ENCODE measurements at places on chromosomes 7 and 10.

GRCh38 chr10:22894714-22895113 lies 33.1 kb upstream of the ARMC3 start:
- DNase-seq = peak; percentile 48

DNA sequence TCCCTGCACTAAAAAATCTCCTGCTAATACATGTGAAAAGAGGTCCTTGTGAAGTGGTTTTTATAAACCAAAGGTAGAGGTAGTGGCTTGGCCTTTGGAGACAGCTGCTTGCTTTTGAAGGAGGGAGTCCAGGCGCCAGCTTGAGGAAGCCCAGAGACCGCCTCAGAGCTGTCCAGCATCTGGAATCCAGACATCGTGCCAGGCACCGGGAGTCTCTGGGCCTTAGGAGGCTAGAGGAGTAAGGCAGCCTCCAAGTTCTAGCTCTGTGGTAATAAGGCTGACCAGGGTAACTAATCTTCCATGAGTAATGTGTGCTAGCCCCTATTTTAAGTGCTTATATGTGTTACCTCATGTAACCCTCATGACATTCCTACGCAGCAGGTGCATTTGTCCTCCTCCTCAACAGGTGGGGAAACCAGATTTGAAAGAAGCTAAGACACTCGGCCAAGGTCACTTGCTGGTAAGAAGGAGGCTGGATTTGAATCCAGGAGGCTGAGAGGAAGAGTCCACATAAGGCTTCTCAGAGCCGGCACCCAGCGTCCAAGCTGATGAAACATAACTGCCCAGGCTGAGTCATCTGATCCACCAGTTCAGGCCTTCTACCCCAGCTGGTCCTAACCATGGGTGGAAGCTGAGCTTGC lies 26.1 kb downstream of the PRLHR start:
- DNase-seq = peak; percentile 47

DNA sequence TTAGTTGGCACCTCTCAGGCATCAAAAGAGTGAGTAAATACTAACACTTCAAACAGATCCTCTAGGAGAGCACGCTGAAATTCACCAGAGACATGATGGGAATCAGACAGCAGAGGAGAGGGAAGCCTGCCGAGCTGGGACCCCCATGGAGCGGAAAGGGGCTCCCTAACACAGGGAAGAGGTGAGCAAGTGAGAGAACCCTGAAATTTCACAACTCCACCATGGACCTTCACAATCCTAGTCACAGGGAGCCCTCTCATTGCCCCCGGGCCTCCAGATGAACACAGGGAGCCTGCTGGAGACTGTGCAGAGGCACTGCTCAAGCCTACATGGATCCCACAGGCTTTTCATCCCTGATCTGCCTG lies 59.2 kb upstream of the ANTXRL start:
- no peak for DNase-seq

DNA sequence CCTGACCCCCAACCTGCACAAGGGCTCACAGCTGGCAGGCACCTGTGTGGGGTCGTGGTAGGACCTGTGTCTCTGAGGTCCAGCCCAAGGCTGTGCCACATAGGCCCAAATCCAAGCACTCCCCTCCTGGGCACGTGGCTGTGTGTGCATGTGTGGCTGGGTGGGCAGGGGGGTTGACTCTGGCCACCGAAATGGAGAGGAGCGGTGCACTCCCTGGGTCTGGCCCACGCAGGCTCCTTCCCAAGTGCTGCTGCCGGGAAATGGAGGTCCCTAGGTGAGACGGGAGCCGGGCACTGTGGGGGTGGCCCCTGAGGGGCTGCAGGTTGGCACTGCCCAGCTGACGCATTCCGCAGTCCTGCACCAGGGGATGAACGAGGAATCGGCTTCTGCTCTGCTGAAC lies 528.1 kb downstream of the DNAJB6 start:
- no peak for DNase-seq

DNA sequence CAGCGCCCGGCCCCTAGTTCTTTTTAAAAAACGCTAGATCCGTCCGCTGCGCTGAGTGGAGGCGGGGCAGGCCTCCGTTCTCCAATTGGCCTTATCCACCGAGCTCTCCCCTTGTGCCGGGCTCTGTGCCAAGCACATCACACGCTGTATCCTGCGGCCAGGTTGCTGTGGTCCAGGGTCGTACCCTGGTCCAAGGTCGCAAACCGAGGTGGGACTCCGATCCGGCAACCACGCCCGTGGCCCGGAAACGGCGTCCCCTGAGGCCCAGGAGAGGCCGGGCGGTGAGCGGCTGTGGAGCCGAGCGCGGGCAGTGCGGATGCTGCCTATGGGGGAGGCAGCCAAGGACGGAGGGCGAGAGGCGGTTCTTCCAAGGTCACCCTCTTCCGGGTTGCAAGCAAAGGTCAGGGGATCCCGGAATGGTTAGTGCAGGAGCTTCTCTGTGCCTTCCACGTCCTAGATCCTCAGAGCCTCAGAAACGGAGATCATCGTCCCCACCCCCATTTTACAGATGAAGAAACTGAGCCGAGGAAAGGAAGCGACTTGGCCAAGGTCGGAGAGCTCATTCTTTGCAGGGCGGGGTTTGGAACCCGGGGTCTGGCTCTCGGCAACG lies 72.4 kb upstream of the LRRC4 start:
- no peak for DNase-seq

DNA sequence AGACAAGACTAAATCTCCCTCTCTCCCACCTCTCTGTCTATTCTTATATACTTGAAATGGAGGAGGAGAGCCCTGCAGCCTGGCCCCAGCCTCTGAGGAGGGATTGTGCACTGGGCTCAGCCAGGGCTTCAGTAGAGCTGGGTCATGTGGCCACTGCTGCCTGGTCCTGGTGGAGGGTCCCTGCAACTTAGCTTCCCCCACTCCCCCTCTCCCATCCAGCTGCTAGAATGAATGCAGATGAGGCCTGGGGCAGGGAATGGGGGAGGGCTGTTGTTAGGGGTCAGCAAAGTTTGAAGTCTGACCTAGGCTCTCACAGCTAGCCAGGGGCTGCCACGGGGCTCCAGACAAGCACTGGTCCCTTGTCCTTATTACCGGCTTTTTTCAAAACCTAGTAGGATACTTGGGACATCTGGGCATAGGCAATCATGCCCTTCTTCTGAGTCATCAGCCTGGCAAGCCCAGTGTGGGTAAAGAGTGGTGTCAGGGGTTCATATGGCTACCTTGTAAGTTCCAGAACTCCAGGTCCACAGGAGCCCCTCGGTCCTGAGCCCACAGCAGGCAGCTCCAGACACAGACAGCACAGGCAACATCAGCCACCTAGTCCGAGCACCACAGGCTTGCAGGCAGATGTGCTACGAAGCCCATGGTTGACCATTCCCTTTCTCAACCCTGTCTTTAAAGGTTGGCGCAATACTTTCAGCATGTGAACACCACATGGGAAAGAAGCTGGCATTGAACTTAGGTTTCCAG lies 12.8 kb upstream of the CXCL12 start:
- DNase-seq = peak; percentile 28

DNA sequence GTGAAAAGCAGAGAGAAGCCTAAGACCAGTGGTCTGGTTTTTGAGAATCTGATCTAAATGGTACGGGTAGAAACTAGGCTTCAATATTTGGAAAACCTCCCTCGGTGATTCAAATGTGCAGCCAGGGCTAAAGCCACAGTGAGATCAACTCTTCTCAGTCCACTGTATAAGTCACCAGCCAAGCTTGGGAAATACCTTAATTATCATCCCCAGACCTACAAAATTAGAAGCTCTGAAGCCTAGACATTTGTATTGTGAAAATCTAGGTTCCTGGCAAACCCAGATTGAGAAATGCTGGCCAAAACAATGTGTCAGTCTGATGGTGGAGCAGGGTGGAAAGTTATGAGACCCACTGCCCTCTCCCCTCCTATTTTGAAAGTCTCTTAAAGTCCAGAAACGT lies 131.7 kb downstream of the DGKI start:
- DNase-seq = no peak

DNA sequence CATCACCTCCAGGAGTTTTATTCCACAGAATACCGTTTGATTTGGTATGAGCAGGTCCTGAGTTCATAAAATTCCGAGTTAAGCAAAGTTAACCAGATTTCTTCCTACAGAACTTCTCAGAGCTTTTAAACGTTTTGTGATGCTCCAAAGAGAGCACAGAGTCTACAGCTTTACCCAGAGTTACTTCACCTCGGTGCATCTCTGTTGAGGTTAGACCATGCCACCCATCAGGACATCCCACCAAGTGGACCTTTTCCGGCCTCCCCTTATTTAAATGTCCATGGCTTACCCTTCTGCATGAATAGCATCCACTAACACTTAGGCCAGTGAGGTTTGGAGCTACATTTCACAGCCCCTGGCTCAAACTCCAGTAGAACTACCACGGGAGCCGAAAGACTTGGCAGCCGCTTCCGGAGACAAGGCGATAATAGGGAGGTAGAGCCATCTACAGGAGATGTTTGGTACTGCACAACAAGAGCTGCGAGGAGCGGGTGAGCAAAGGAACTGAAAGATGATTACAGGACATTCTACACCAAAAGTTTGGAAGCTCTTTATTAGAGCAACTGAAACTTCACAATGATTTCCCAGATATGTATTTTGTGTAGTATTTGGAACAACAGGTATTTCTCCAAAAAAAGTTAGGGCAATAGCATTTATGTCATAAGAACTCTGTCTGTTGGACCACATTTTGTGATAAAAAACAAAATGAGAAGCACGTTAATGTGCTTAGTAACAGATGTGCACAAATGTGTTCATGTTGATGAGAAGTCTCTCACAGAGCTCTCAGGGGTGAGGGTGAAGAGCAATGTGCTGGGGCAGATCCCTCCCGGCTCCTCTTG lies 174.7 kb downstream of the HERPUD2 start:
- peak; percentile 69 for DNase-seq

DNA sequence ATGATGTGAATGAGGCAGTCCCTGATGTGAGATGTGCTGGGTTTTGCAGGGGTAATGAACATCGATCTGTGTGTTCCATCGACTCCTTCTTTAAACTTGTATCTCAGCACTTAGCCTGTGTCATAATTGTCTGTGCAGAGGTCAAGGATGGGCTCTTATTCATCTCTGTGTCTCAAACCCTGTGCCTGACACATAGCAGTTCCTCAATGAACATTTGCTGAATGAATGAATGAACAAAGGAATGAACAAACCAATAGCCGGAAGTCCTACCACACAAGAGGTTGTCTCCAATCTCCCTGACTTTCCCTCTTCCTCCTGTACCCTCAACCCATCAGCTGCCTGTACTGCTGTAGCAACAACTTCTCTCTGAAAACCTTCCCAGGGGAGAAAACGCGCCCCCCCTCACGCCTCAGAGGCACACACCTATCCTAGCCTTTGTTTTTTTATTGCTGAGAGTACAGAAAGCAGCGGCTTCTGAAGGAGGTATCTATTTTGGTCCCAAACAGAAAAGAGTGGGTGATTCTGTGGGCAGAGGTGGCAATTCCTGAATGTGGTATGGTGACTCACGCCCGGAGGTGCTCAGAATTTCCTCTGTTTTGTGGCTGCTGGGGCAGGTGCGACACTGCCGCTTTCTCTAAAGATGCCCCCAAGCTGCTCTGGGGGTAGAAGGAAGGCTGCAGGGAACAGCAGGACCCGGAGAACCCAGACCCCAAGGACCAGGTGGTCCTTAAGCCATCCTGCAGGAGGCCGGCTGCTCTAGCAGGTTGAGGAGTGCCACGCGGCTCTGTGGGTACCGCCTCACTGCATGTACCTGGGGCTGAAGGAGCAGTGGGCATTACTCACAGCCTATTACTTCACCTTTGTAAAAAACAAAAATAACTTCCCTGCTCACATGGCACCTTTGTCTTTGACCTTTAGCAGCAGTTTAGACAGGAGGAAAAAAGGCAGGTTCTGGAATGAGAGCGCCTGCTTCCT lies 9.6 kb downstream of the IL2RA start:
- DNase-seq = no peak

DNA sequence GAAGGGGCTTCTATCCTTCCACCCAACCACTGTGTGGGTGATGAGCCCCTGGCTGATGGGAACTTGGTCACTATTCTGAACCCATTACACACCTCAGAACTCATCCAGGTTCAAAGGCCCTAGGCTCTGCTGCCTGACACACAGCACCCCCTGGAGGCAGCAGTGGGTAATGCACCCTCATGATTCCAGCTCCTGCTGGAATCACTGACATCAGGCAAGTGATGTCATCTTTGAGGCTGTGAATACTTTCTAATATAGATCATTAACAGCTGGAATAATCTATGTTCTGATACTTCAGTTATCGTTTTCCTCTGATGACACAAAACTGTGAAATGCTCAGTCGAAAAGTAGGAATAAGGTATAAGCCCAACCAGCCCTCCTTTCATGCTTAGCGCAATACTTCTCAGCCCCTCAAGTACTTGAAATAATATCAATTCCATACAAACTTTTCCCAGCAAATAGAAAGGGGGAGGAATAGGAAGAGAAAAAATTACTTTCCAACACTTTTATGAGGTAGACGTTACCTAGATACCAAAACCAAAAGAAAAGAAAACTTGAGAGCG lies 7.5 kb upstream of the RBP3 start:
- DNase-seq = peak; percentile 60

DNA sequence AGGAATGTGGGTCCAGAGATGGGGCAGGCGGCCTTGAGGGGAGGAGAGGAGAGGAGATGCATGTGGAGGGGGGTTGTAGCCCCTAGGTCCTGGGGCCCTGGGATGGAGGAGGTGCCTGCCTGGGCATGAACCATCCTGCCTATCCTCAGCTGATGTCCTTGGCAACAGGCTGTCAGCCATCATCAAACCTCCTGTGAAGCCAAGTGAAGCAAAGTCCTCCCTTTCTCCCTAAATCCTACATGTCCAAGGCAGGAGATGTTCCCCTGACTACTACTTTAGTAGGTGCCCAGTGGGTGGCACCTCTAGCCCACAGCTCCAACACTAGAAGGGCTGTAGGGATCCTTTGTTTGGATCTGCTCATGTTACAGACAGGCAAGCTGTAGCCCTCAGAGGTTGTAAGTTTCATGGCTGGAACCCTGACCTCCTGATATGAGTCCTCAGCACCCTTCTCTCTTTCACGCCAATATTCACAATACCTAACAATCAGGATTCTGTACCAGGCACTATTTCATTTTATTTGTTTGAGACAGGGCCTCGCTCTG lies 66.6 kb upstream of the SYPL1 start:
- peak; percentile 49 for DNase-seq

GRCh38 chr7:66099551-66100407 lies 14.9 kb upstream of the CRCP start:
- peak; percentile 92 for DNase-seq

- no peak for DNase-seq
Measured at GRCh38 chr7:138667535-138668228, 33.5 kb downstream of the SVOPL start.

DNA sequence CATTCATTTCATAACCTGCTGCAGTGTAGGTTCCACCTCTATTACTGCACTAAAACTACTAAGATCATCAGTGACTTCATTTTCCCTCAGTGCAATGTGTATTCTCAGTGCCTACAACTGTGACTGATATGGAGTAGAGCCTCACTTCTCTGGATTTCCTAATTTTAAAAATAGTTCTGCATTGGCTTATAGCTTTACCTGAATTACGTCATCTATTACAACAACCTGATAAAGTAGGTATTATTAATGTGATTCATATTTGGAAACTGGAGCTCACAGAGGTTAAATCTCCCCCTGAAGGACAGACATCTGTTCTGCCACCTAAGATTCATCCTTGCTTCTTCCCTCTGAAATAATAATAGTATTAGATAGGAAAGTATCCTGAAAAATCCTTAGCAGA lies 70.9 kb upstream of the NOBOX start:
- no peak for DNase-seq

All from EL (cell line).